ENCODE measurements at places on chromosomes 7 and 10. TPM values are rescaled to one million over a fixed set of nuclear protein-coding genes. Genes with fewer than 3 reads are reported as not detected.

DNA sequence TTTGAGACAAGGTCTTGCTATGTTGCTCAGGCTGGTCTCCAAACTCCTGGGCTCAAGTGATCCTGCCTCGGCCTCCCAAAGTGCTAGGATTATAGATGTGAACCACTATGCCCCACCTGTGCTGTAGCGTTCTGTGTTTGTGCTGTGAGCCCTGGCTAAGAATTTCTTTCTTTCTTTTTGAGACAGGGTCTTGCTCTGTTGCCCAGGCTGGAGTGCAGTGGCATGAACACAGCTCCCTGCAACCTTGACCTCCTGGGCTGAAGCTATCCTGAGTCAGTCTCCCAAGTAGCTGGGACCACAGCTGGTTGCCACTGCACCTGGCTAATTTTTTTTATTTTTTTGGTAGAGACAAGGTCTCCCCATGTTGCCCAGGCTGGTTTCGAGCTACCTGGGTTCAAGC lies 11.4 kb downstream of the TSPAN13 start:
- DNase-seq = no peak

DNA sequence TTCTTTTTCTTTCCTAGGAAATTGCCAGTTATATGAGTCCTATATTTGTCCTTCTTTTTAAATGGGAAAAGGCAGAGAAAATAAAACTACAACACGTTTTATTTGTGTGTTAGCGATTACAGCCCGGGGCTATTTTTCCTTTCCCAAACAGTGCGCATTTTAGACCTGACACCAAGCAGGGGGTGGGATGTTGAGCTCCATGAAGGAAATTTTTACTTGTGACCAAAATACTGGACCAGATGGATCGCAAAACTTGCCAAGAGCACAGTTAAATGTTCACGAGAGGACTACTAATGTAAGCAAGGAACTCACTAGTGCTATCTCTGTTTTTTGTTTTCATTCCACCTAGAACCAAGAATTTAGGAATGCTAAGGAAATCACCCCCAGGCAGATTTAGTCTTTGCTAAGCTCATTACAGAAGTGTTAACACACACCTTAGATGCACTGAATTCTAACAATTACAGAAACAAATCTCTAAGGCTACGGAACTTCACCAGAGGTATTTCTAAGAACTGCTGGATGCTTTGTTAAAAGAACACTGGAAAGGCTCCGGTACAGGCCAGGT lies 114.8 kb downstream of the JAZF1 start:
- peak; percentile 44 for DNase-seq

The HECW1 gene
- polyA plus RNA-seq = 2.0 TPM

DNA sequence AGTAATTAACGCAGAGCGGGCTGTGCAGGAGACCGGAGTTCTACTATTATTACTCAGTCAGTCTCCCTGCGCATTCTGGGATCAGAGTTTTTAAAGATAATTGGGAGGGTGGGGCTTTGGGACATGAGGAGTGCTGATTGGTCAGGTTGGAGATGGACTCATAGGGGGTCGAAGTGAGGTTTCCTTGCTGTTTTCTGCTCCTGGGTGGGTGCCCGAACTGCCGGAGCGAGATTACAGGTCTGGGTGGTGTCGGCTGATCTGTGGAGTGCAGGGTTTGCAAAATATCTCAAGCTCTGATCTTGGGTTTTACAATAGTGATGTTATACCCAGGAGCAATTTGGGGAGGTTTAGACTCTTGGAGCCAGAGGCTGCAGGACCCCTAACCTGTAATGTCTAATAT lies 3.9 kb upstream of the LRRC27 start:
- no peak for DNase-seq

DNA sequence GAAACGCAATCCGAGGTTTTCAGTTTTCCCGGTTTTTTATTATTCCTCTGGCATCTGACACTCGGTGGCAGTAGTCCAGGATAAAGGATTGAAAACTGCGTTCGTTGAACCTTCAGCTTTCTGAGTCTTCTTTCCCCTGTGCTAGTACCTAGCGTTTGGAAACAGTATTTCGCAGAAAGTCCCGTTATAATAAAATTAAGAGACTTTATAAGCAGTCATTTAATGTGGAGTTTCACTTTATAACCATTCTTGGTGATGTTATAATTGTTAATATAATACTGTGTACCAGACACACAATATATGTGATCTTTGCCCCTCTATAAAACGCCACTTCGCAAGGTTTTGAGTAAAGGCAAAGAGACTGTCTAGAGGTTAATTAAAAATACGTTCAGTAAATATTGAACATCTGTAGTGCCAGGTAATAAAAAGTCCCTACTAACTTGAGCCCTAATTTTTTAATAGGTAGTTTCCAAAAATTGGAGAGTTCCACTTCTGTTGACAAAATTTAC lies 874 bp downstream of the CISD1 start:
- no peak for DNase-seq

DNA sequence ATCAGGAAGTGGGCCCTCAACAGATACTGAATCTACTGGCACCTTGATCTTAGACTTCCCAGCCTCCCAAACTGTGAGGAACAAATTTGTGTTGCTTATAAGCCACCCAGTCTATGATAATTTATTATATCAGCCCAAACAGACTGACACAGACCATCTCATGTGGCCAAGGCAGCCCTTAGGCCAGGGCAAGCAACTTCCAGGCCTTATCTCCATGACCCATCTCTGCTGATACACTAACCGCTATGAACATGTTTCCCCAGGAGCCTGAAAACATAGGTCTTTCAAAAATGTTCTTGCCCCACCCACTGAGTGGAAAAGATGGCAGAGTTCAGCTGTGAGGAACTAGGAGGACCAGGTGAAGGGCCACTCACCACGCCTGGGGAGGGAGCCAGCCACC lies 3.2 kb upstream of the BLOC1S2 start:
- no peak for DNase-seq

DNA sequence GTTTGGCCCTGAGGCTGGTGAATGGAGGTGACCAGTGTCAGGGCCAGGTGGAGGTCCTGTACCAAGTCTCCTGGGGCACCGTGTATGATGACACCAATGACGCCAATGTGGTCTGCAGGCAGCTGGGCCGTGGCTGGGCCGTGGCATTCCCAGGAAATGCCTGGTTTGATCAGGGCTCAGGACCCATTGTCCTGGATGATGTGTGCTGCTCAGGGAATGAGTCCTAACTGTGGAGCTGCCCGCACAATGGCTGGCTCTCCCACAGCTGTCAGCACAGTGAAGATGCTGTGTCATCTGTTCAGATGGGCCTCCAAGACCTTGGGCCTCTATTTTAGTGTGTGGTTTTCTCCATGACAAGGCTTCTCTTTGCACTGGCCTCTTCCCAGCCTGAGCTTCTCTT lies 64.0 kb downstream of the DMBT1 start:
- no peak for DNase-seq

The C10orf90 gene
- 0.71 TPM for polyA plus RNA-seq

- no peak for DNase-seq
Measured at GRCh38 chr7:90191648-90192047, 19.9 kb upstream of the STEAP2 start.

DNA sequence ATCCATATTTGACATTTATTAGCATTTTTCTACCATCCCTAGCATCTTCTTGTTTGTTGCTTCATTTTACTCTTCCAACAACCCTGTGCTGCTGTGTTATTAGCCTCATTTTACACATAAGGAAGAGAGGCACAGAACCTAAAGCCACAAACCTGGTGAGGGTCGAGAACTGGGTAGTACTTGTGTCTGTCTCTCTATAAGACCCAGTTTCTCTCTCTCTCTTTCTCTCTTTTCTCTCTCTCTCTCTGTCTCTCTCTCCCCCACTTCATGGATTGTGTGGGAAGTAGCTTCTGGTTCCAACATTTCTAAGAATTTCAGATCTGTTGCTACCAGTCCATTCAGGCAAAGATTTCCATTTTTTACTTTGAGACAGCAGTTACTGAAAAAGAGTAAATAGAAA lies 1.4 kb upstream of the FRA10AC1 start:
- no peak for DNase-seq
